ENCODE measurements at places on chromosomes 7 and 10.

GRCh38 chr7:142319970-142320369, 62.1 kb upstream of the PRSS58 start:
- DNase-seq, result peak; percentile 54

DNA sequence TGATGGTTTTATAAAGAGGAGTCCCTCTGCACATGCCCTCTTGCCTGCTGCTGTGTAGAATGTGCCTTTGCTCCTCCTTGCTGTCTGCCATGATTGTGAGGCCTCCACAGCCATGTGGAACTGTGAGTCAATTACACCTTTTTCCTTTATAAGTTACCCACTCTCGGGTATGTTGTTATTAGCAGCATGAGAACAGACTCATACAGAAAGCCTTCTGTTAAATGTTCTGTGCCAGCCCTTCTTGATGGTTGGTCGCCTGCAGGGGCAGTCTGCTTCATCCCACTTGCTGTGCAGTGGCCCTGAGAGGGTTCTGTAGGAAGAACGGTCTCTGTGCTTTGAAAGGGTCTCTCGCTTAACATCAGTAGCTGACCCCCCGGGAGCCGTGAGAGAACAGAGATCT, 248.9 kb upstream of the IGFBP3 start:
- DNase-seq, result no peak

- DNase-seq, result no peak
These were observed 814.6 kb upstream of the AUTS2 start for GRCh38 chr7:68783684-68784083.

DNA sequence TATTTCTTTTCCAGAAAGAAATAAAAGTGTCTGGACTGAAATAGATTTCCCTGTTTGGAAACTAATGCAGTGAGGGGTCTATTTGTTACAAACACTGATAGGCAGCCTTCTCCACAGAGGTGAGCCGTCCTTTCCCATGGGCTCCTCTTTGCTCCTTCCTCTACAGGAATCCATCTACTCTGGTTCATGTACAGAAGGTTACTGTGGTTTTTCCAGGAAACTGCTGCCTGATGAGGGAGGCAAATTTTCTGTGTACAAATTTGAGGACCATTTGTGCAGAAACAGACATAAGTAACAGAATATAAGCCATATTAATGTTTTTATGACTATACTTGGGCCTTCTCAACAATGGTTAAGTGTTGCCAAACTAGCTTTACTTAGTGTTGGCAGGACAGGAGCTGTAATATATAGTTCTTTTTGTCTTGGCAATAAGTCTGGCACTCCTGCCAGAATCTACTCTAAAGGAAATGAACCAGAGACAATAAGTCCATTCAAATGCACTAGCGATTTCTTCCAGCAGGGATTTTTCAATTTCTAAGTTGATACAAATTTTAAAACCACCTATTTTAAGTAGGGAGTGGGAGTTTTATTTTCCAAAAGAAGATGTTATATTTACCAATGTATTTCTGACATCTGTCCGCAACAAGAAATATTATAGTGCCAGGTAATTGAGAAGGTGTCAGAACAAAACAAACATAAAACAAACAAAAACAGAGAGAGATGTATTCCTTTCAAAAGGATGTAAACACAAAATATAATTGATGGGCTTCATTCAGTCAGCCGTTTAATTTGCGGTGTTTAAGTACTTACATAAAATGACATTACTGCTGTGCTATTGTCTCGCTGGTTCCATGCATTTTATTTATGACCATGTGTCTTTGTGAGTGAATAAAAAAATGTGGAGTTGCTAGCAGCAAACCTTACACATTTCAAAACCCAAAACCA, 91.0 kb upstream of the NFE2L3 start:
- no peak for DNase-seq

- no peak for DNase-seq
These were observed 454.5 kb upstream of the FZD8 start for GRCh38 chr10:36096576-36096975.

GRCh38 chr10:6219494-6219836, 16.7 kb downstream of the PFKFB3 start:
- DNase-seq, result no peak

DNA sequence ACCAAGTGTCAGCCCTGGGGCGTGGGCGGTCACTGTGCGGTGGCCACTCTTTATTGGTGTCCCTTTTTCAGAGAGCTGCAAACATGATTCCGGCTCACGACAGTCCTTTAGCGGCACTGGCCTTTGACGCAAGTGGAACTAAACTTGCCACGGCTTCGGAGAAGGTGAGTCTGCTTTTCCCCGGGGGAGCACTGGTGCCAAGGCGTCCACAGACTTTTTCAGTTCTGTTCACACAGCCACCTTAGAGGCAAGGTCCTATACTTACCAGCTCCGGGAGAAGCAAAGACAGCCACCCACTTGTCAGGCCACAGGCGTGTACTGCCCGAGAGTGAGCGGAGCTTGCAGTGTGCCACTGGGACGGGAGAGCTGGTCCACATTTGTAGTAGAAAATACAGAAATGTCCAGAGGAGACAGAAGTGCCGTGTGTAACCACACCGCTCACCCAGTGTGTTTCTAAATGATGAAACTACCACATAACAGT, 27.9 kb downstream of the WIPI2 start:
- DNase-seq, result no peak

DNA sequence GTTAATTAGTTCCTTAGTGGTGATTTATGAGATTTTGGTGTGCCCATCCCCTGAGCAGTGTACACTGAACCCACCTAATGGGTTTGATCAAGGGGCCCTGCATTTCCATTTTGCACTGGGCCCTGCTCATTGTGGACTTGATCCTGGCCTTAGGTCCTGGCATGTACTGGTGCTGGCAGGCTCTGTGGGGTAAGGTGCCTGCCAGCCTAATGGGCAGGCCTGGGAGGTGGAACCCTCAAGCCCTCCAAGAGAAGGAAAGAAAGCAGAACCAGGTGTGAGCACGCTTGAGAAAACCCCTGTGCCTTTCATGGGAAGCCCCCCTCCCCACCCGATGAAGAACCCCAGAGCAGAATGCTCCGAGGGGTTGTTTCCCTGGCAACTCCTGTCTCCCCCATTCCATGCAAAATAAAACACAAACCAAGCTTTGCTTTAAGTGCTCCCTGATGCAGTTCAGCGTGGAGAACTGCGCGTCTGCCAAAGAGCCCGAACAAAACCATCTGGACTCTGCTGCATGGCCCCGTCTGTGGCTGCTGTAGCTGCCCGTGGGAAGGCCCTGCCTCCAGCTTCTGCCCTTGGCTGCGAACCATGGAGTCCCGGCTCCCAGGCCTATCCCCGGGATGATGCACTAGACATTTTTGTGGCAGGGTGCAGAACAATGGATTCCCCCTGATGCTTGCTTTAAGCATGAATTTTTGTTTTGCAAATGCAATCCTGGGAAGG, 123.3 kb downstream of the PRPF18 start:
- DNase-seq, result no peak

GRCh38 chr10:103273041-103273441, 3.9 kb upstream of the INA start:
- no peak for DNase-seq

- peak; percentile 23 for DNase-seq
These were observed 16.1 kb upstream of the LAMB4 start for GRCh38 chr7:108146070-108146842.

GRCh38 chr7:4352069-4352468, 330.0 kb upstream of the FOXK1 start:
- no peak for DNase-seq

GRCh38 chr10:131381576-131381975, 70.1 kb upstream of the TCERG1L start:
- DNase-seq, result no peak

- no peak for DNase-seq
These were observed 43.7 kb upstream of the WASL start for GRCh38 chr7:123792547-123792946.

DNA sequence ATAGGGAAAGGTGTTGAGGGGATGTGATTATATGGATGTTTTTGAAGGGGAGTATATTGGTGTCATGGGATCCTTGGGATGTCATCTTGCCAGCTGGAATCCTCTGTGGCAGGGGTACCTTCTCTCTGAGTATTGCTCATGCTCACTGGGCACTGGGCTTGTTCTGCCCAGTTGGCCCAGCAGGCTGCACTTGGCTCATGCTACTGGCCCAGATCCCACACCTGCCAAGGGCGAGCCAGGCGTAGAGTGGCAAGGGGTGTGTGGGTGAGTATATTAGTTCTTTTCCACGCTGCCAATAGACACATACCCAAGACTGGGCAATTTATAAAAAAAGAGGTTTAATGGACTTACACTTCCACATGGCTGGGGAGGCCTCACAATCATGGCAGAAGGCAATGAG, 311.9 kb downstream of the AUTS2 start:
- DNase-seq, result no peak

DNA sequence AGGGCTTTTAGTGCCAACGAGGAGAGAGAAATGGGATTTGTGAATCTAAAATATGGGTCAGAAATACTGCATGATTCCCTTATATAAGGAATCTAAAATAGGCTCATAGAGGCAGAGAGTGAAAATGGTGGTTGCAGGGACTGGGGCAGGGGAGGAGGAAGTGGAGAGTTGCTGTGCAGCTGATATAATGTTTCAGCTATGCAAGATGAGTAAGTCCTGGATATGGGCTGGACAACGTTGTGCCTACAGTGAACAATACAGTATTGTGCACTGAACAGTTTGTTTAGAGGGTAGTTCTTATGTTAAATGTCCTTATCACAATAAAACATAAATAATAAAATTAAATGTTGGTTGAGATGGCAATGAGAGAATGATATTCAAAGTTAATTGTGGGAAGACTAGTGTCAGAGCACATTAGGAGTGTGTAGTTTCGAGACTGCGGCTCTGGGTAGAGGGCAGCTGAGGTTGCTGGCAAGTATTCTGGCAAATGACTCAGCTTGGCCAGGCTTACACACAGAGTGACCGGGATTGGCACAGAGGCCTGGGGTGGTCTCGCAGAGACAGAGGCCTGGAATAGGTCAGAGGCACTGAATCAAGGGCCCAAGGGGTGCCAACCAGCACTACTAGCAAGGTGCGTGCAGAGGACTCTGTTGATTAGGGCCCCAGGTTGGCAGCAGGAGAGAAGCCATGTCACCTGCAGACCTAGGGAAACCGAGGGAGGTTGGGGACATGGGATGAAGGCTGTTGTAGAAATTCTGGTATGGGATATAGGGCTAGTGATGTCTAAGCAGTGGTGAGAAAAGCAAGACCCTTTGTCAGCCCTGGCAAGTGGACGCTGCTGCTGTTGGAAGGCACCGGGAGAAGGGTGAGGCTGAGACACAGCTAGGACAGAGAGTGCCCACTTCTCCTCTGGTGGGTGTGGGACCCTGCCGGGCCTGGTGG, 2.8 kb upstream of the DEPP1 start:
- DNase-seq, result no peak

DNA sequence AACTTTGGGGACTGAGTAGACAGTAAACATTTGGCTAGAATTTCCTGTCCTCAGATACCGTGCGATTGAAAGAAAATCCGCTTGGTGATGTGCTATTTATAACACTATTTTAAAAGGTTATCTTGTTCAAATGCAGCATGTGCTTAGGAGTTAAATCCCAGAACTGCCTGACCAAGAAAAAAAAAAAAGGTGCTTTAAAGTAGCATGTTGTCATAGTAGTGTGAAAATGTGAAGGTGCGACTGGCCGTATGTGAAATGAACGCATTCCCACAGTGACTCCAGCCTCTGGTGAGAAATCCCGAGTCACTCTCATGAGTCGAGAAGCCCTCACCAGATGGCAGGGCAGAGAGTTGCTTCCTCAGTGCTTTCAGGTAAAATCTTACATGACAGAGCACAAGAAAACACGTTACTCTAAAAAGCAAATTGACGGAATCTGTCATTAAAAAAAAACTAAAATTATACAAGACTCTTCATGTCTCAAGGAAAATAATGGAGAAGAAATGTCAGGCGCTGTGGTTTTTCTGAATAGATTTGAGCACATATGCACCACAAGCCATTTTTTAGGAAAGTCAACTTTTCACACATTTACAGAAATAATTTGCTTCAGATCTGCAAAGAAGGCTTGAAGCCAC, 18.4 kb upstream of the KLF6 start:
- DNase-seq, result no peak

DNA sequence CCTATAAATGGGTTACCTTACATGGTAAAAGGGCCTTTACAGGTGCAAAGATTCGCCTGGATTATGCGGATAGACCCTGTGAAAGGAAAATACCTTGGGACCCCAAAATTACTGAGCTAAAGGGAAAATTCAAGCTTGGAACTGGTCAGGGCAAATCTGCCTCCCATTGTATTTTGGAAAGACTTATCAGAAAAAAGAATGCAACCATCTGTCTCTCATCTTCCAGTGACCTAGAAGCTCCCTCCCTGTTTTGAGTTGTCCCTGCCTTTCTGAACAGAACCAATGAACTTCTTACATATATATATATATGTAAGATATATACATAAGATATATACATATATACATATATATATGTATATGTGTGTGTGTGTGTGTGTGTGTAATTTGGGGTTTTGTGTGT, 583.8 kb downstream of the CALN1 start:
- no peak for DNase-seq

- no peak for DNase-seq
These were observed 2.7 kb downstream of the KRIT1 start for GRCh38 chr7:92242972-92243371.

Measured in activated T-cell treated with anti-CD3 and anti-CD28 coated beads, Interleukin-2, amount 50 U/mL, for 1 hour (primary cell).